ENCODE measurements at places on chromosomes 3 and 15.

- no peak for DNase-seq
These were observed 394.8 kb downstream of the TUSC7 start for GRCh38 chr3:117104381-117104780.

DNA sequence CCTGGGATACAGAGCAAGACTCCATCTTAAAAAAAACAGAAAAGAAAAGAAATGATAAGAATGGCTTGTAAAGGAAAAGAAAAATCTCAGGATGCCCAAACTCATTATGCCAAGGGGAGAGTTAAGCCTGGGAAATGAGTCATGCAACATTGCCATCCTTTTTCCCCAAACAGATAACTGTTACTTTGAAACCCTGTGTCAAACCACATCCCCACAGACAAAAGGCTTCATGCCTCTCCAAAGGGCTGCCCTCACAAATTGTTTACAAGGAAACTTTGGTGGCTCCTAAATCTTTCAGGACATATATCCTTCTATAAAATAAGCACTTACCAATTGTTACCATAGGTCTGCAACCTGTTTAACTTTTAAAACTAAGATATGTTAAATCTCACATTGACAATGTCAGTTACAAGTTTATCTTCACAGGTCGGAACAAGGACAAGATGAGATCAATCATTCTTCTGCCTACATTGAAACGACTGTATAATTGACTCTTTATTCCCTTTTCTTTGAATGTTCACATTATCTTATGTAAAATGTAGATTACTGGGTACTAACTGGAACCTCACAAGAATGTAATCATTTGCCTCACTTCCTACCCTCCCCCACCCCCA lies 18.6 kb upstream of the SENP7 start:
- no peak for DNase-seq

DNA sequence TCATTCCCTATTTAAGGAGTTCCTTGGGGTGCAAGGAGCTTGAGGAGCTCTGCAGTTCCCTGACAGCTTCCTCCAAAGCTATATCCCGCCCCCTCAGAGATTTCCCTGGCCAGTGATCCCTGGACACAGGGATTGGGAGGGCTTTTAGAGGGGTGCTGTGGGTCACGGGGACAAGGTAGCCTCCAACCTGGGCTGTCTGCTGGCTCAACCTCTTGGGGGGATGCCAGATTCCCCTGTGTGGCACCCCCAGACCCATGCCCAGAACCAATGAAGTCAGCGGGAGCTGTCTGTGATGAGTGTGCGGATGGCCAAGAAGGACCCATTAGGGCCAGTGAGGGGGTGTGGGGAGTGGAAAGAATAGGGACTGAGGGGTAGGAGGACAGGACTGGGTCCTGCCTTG lies 21.0 kb upstream of the ATP2B2 start:
- no peak for DNase-seq

- DNase-seq: no peak
These were observed 39.7 kb upstream of the PYGO1 start for GRCh38 chr15:55627730-55628368.

- no peak for DNase-seq
These were observed 256.7 kb downstream of the ZPLD1 start for GRCh38 chr3:102691507-102691906.

DNA sequence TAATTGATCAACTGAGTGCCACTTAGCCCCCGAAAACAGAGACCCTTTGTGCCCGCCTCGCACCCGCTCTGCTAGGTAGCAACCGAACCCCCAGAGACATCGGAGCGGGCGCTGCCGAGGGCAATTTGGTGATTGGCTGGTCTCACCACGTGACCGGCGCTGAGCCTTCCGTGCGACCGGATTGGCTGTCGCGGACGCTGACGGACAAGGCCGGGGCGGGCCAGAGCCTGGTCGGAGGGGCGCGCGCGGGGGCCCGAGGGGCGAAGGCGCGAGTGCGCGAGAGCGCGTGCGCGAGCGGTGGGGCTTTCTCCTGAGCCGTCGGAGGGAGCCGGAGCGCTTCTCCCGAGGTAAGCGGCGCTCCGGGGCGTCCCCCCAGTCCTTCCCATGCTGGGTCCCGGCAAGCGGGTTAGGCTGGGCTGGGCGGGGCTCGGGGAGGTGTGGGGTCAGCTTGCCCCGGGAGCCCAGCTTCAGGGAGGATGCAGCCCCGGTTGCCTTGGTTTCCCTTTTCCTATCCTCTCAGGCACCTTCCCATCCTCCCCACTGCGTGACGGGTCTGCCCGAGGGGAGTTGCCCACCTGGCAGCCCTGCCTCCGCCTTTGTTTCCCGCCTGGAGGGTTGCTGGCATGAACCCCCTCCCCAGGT lies at the start of gene TMEM108:
TMEM108 (plus strand) TSS at position 303 of the 642 bp plus-strand sequence.
- peak; percentile 29 for DNase-seq

DNA sequence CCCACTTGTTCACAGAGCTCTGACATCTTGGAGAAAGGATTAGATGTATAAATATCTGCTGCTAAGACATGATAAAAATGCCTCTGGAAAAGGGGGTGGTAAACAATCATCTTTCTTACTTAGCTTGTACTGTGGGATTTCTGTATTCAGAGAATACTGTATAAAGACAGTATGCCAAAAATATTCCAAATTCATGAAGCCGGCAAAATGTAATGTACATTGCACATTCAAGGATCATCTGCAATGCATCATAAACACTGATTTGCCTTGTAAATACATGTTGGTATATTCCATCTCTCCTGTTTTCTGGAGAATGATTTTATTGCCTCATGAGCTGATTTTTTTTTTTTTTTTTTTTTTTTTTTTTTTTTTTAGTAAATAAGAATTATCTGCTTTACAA lies 355.3 kb downstream of the ROBO1 start:
- DNase-seq: no peak

- no peak for DNase-seq
These were observed 401.7 kb upstream of the CDIN1 start for GRCh38 chr15:36177590-36178302.

GRCh38 chr15:57026016-57026592 lies 107.7 kb downstream of the TCF12 start:
- no peak for DNase-seq
